ENCODE measurements at places on chromosomes 5 and 9.

GRCh38 chr5:82513738-82514137 is 235.6 kb upstream of the RPS23 start:
- no peak for DNase-seq

- peak; percentile 75 for DNase-seq
Observed at GRCh38 chr5:57174128-57174889, 450 bp downstream of the GPBP1 start.

DNA sequence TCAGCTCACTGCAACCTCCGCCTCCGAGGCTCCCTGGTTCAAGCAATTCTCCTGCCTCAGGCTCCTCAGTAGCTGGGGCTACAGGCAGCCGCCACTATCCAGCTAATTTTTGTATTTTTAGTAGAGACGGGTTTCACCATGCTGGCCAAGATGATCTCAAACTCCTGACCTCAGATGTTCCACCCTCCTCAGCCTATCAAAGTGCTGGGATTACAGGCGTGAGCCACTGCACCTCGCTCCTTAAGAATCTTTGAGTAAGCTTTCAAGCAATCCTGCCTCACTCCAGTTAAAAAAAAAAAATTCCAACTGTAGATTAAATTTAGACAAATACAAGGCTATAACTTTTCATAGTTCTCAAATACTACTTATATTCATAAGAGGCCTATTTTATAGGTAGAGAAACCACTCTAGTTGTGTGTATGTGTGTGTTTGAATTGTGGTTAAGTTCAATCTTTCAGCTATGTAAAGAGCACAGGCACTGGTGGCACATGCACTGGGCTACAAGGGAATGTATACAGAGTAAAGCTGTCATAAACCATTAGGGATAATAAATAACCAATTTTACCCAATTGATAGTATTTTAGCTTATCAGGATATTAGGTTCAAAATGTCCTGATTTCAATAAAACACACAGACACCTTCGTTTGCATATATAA is 50.6 kb upstream of the RAPGEF6 start:
- DNase-seq = peak; percentile 52

GRCh38 chr5:1414311-1415058 is 30.8 kb downstream of the SLC6A3 start:
- DNase-seq = peak; percentile 60
